ENCODE measurements at places on chromosomes 7 and 10.

GRCh38 chr7:94907026-94907810, at the start of gene PPP1R9A:
Gene PPP1R9A, plus strand, starts transcription at chr7:94907594. Its CDS starts 2,520 bp downstream, at chr7:94910114.
- DNase-seq: no peak

DNA sequence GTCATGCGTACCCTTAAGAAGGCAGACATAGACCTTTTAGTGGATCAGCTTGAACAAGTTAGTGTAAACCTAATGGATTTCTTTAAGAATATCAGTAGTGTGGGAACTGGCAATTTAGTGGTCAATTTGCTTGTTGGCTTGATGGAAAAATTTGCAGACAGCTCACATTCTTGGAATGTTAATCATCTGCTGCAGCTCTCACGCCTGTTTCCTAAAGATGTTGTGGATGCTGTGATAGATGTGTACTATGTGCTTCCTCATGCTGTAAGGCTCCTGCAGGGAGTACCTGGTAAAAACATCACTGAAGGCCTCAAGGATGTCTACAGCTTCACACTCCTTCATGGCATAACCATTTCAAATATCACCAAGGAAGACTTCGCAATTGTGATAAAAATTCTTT, 103.4 kb downstream of the ABCA13 start:
- DNase-seq: no peak

- DNase-seq: no peak
Observed at GRCh38 chr10:102619281-102619981, 24.8 kb upstream of the TRIM8 start.

- no peak for DNase-seq
Observed at GRCh38 chr7:149815661-149816266, 22.4 kb upstream of the ZNF862 start.

- no peak for DNase-seq
Observed at GRCh38 chr10:9811601-9812000, 1206.1 kb upstream of the CELF2 start.

Data from stimulated activated CD4-positive, alpha-beta T cell treated with anti-CD3 and anti-CD28 coated beads, Interleukin-4, amount 100 ng/mL, for 48 hours (primary cell).